ENCODE measurements at places on chromosomes 5 and 9. TPM values are rescaled to one million over a fixed set of nuclear protein-coding genes. Genes with fewer than 3 reads are reported as not detected.

The ECSCR gene
- total RNA-seq = 0.36 TPM

GRCh38 chr9:134880484-134881312, at the start of gene FCN2:
Gene FCN2 (plus strand): TSS chr9:134880810. CDS start chr9:134880822, 12 bp downstream.
- no peak for DNase-seq

DNA sequence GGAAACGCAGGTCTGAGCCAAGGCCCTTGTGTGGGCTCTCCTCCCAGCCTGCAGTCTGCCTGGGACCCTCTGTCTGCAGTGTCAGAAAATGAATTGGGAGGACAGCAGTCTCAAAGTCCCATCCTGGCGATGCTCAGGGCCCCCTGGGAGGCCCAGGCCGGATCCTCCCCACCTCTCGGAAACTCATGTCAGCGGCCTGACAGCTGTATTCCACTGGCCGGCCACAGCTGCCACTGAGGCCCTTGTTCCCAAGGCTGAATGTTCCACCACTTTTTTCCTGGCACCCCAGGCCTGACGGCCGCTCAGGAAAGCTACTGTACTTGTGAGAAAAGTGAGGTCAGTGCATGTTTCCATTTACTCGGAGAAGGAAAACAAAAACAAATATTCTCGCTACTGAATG, 180.0 kb downstream of the FGF18 start:
- DNase-seq = no peak

- DNase-seq = no peak
Observed at GRCh38 chr5:80852331-80853245, 107.6 kb upstream of the RASGRF2 start.

The KCNV2 gene
- total RNA-seq = not detected

Measured in PC-3 (cell line).